ENCODE measurements at places on chromosomes 6 and 20. TPM values are rescaled to one million over a fixed set of nuclear protein-coding genes. Genes with fewer than 3 reads are reported as not detected.

The ARFGEF3 gene
- polyA plus RNA-seq: 0.45 TPM

The ULBP3 gene
- polyA plus RNA-seq: 2.2 TPM

The IYD gene
- 5.3 TPM for polyA plus RNA-seq

The RSPO3 gene
- polyA plus RNA-seq: 6.7 TPM

The RFX6 gene
- polyA plus RNA-seq: 0.54 TPM

The C6orf89 gene
- 30.6 TPM for polyA plus RNA-seq

The XRN2 gene
- 22.1 TPM for polyA plus RNA-seq

The HMGCLL1 gene
- polyA plus RNA-seq: 1.2 TPM

The C20orf141 gene
- polyA plus RNA-seq: not detected

The DCDC2 gene
- polyA plus RNA-seq: not detected

The ZNF165 gene
- polyA plus RNA-seq: 4.3 TPM

The GNAS-AS1 gene
- 0.37 TPM for polyA plus RNA-seq

The ROMO1 gene
- 358 TPM for polyA plus RNA-seq

The FUT9 gene
- not detected for polyA plus RNA-seq

The SPTLC3 gene
- 5.6 TPM for polyA plus RNA-seq

The UST gene
- polyA plus RNA-seq: not detected

The PSORS1C1 gene
- polyA plus RNA-seq: 31.3 TPM

The SPATA2 gene
- polyA plus RNA-seq: 8.6 TPM

The DEFB132 gene
- not detected for polyA plus RNA-seq

The TREML1 gene
- polyA plus RNA-seq: not detected

The PTGIS gene
- 15.1 TPM for polyA plus RNA-seq

The BTN1A1 gene
- not detected for polyA plus RNA-seq
